Breast epithelium (tissue), 4 donors: ENCODE measurements at places on chromosomes 7 and 10.
A peak's percentile ranks its signal among the peaks of the same experiment; 100 is the strongest.

DNA sequence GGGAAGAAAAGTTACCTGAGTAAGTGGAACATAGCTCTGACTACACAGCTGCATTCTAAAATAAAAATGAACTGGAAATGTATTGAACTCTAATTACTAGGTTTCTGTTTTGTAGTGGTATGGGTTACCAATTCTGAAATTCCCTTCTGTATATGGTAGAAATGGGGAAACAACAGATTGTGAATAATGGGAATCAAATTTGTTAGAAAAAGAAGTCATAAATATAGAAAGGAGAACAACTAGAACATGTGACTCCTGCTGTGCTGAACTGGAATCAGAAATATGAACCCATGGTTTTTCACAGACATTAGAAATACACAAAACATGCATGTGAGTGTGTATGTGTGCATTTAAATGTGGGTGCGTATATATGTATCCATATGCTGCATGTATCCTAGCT lies 27.0 kb downstream of the MCMBP start:
- H3K36me3 ChIP-seq = no peaks in the 10 kb centered on the region
- H3K4me3 ChIP-seq = no peak overlapping the region
- H3K27ac ChIP-seq = no peak overlapping the region
- H3K4me1 ChIP-seq = no peaks in the 10 kb centered on the region

- peak overlapping the region; percentile 31 for H3K27ac ChIP-seq
- no peak overlapping the region for H3K4me3 ChIP-seq
- H3K36me3 ChIP-seq = no peaks in the 10 kb centered on the region
- no peaks in the 10 kb centered on the region for H3K27me3 ChIP-seq
Measured at GRCh38 chr7:32476816-32477648, 13.1 kb downstream of the LSM5 start.

DNA sequence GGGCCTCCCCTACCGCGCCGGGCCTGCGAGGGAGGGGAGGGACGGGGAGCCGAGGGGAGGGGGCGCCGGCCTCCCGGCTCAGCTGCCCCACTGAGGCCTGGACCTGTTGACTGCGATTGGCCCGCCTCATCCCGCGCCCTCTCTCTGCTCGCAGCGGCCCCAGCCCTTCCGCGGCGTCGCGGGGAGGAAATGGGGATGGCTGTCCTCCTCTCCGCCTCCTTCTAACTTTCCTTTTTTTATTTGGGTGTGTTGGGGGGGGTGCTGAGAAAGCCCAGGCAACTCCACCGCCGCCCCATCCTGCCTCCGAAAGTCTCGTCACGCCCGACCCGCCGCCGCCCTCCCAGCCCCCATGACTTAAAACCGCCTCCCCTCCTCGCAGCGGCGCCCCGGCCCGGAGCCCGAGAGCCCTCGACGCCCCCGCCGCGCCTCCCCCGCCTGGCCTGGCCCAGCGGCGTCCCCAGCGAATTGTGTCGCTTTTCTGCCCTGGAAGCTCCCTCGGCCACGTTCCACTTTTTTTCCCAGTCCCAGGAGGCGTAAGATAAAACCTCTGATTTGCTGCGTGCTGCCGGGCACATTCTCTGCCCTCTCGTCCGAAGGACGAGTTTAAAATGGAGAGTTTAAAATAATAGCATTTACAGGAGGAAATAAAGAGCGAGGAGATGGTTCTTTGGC lies 842 bp upstream of the SKIDA1 start:
- H3K36me3 ChIP-seq = no peaks in the 10 kb centered on the region
- peaks cover 5% of the 10 kb centered on the region for H3K27me3 ChIP-seq
- H3K4me3 ChIP-seq = peak overlapping the region; percentile 64
- peak; percentile 68 for DNase-seq
- H3K4me1 ChIP-seq = no peaks in the 10 kb centered on the region

DNA sequence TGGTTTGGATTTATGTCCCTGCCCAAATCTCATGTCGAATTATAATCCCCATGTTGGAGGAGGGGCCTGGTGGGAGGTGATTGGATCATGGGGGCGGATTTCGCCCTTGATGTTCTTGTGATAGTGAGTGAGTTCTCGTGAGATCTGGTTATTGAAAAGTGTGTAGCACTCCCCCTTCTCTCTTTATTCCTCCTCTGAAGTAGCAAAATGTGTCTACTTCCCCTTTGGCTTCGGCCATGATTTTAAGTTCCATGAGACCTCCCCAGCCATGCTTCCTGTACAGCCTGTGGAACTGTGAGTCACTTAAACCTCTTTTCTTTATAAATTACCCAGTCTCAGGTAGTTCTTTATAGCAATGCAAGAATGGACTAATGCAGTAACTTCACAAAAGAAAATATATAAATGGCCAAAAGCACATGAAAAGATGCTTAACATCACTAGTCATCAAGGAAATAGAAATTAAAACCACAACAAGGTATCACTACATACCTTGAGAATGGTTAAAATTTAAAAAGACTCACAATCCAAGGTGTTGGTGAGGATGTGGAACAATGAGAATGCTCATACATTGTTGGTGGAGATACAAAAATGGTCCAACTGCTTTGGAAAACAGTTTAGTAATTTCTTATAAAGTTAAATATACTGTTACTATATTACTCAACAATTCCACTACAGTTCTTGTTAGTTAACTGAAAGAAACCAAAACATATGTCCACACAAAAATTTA lies 218.7 kb downstream of the SNX10 start:
- no peak overlapping the region for H3K4me3 ChIP-seq
- no peaks in the 10 kb centered on the region for H3K4me1 ChIP-seq
- DNase-seq = no peak
- H3K36me3 ChIP-seq = no peaks in the 10 kb centered on the region

DNA sequence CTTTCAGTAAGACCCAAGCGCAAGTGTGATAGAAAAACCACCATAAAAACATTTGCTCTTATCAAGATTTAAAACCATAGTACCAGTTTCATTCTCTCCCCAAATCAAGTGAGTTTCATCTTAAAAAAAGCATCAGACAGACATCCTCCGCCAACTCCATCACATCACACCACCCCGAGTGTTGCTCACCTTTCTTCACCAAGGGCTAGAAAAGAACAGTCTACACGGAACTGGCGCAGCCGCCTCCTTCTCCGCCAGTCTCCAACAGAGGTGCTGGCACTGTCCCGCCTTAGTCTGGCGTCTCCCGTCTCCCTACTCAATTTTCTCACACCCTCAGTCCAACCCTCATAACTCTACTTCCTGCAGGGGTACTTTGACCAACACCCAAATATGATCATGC lies 46.9 kb upstream of the WIPI2 start:
- H3K4me1 ChIP-seq = no peaks in the 10 kb centered on the region
- no peak for DNase-seq
- H3K36me3 ChIP-seq = no peaks in the 10 kb centered on the region
- H3K27ac ChIP-seq = no peak overlapping the region

- no peak overlapping the region for H3K27ac ChIP-seq
- no peak for DNase-seq
- H3K27me3 ChIP-seq = no peaks in the 10 kb centered on the region
- H3K36me3 ChIP-seq = no peaks in the 10 kb centered on the region
Measured at GRCh38 chr7:142866361-142867096, 11.7 kb downstream of the EPHB6 start.

DNA sequence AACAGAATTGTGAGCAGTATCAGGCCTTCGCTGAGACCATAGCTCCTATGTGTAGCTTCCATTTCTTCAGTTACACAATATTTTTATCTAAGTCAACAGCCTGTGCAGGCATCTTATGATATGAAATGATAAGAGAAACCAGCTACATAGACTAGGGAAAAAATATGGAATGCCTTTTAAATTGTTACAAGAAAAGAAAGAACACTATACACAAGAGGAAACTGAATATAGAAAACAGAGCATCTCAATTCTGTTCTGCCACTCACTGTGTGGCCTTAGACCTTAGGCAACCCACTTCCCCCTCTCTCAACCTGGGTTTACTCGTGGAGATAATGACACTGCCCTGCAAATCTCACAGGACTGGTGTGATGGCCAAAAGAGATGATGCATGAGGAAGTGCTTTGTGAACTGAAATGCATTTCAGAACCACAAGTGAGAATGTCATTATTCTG lies 132.9 kb downstream of the LRRN3 start:
- no peak overlapping the region for H3K27ac ChIP-seq
- H3K27me3 ChIP-seq = no peaks in the 10 kb centered on the region
- H3K4me1 ChIP-seq = no peaks in the 10 kb centered on the region
- H3K36me3 ChIP-seq = no peaks in the 10 kb centered on the region
- no peak overlapping the region for H3K4me3 ChIP-seq

DNA sequence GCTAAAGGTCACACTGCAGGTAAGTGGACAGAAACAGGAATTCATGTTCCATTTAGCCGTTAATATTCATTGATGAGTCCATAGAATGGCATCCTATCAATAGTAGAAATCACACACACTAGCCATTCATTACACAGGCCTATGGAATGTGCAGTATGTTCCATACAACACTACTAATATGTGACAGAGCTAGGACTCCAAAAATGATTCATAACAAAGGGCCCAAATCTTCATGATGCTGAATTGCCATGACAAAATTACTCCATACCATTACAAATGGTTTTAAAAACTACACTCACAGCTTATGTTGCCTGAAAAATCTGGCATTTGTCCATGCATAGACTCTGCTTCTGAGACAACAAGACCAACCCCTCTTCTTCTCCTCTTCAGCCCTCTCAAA lies 549.1 kb downstream of the XPNPEP1 start:
- H3K27me3 ChIP-seq = no peaks in the 10 kb centered on the region
- H3K36me3 ChIP-seq = no peaks in the 10 kb centered on the region
- DNase-seq = no peak
- H3K4me3 ChIP-seq = no peak overlapping the region

DNA sequence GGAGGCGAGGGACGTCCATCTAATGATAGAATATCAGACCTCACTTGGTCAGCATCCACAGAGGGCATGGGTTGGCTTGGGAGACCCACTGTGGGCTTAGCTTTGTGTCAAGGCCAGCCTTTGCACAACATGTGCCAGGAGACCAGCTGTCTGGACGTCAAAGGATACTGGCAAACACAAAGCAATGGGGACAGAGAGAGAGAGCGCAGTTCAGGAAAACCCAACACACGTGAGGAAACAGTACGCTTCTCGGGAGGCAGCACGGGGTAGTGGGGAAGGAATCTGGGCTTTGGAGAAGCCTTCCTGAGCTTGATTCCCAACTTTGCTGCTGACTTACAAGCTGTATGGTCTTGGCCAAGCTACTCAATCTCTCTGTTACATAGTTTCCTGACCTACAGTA lies 14.7 kb downstream of the PRLHR start:
- no peak for DNase-seq
- H3K27me3 ChIP-seq = no peaks in the 10 kb centered on the region
- no peak overlapping the region for H3K27ac ChIP-seq
- H3K4me3 ChIP-seq = no peak overlapping the region
- no peaks in the 10 kb centered on the region for H3K36me3 ChIP-seq
- no peaks in the 10 kb centered on the region for H3K4me1 ChIP-seq
